ENCODE measurements at places on chromosomes 16 and 17.

DNA sequence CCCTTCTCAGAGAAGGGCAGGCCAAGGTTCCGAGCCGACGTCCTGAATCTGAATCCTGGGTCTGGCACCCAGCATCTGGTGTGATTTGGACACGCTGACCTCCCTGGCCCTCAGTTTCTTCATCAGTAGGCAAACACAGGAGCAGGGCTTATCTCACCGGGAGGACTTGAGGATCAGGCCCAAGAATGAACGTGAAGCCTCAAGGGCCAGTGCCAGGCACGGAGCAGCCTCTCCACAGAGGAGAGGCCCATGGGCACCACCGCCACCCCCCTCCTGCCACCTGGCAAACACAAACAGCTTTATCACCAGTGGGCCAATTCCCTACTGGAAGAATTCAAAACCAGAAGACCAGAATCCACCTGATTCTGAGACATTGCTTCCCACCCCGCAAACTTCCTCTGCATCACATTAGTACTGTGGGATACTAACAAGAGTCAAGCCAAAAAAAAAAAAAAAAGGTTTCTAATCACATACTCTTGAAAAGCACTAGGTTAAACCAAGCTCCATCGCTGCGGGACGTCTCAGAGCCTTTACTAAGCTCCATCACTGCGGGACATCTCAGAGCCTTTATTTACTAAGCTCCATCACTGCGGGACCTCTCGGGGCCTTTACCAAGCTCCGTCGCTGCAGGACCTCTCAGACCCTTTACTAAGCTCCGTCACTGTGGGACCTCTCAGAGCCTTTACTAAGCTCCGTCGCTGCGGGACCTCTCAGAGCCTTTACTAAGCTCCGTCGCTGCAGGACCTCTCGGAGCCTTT, 68.0 kb upstream of the DOC2B start:
- DNase-seq: no peak

DNA sequence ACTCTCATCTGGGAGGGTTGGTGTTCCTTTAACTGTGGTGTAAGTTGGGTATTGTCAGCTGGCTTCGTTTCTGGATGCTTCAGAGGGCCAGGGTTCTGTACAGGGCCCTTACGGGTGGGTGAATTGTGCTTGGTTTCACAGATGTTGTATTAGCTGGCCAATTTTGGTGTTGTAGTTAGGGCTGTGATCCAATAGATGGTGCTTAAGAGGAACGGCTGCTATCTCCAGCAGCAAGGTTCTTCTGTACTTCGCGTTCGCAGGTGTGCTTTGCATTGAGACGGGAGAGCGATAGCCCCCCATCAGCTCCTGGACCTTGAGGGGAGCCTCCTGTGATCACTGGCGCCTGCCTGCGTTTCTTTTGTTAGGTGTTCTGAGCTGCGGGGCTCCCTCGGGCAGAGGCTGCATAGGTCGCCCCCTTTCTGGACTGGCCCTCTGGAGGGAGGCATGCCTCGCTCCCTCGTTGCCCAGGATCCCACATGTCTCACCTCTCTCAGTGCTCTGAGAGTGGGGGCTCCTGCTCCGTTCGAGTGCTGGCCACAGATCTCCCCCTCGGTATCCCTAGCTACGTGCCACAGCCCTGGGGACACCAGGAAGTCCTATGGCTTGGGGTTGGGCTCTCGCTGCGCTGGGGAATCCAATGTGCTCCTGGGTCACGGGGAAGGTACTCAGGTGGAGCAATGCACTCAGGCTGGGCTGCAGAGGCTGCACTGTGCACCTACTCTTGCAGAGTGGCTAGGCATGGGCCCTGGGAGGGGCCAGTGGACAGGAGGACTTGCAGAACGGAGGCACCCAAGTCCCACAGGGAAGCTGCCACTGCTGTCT, 837 bp upstream of the PRDM7 start:
- no peak for DNase-seq

GRCh38 chr17:79165756-79166473, 91.3 kb downstream of the ENGASE start:
- DNase-seq: no peak

- DNase-seq: peak; percentile 52
These were observed 635 bp upstream of the SP2 start for GRCh38 chr17:47895347-47895855.

DNA sequence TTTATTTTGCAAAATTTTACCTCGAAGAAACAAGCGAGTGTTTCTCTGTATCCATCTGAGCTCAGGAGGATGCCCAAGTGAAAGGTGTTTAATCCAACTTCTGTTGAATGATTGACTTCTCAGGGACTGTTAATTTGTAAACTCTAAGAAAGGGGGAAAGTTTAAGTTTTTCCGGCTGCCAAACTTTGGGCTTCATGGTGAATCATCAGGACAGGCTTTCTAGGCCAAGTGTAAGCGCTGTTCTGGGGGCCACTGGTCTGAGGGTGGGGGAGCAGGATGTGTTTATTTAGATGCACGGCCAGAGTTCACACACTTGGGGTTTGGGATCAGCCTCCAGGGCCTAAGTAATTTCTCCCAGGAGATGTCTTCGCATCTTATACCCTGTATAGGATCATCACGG, 110.4 kb downstream of the PITPNC1 start:
- no peak for DNase-seq
